MCF 10A (cell line): ENCODE measurements at places on chromosomes 5 and 9.

DNA sequence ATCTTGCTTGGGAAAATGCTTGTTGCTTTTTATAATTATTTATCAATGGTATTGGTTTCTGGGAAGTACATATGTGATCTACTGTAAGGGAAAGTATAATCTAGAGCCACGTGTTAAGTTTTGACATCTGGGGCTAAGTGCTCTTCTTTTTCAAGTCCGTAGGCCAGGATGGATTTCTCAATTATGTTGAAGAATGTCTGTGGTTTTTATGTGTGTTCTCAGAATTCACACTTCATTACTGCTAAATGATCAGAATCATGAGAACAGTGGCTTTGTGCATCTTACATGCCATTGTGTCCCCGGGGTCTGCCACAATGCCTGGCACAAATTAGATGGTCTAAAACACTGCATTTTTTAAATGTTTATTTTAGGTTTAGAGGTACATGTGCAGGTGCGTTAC is 14.5 kb upstream of the AUH start:
- H3K27ac ChIP-seq: no peak overlapping the region
- DNase-seq: no peak
- no peaks in the 10 kb centered on the region for H3K27me3 ChIP-seq

- H3K27me3 ChIP-seq: no peaks in the 10 kb centered on the region
- no peak overlapping the region for H3K4me3 ChIP-seq
- H3K36me3 ChIP-seq: peaks cover 4% of the 10 kb centered on the region
- H3K27ac ChIP-seq: peak overlapping the region; percentile 75
Measured at GRCh38 chr9:27157097-27157496, 48.1 kb downstream of the TEK start.

- peak overlapping the region; percentile 4 for H3K27ac ChIP-seq
- no peaks in the 10 kb centered on the region for H3K27me3 ChIP-seq
- H3K4me1 ChIP-seq: peaks cover 17% of the 10 kb centered on the region
- peaks cover 6% of the 10 kb centered on the region for H3K36me3 ChIP-seq
- DNase-seq: peak; percentile 87
- no peak overlapping the region for H3K4me3 ChIP-seq
Measured at GRCh38 chr5:97534166-97534565, 351.1 kb upstream of the RIOK2 start.

DNA sequence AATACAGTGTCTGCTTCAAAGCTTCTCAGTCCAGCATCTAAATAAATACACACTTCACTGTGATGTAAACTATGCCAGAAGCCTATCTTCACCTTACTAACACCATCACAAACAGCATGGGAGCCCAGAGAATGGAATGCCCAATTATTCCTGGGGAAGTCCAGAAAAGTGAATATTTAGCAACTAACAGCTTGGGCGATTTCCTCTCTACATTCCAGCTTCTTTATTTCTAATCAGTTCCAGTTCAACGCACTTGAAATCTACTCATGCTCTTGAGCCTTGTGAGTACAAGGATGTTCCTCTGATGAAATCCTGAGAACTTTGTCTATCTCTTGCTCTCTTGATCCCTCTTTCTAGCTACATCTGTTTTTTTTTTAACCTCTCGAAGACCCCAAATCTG is 100.4 kb upstream of the C9orf72 start:
- H3K27me3 ChIP-seq: peaks cover 13% of the 10 kb centered on the region
- no peak for DNase-seq
- no peak overlapping the region for H3K27ac ChIP-seq
- no peaks in the 10 kb centered on the region for H3K4me1 ChIP-seq

- H3K36me3 ChIP-seq: peaks cover 6% of the 10 kb centered on the region
- peak; percentile 76 for DNase-seq
- no peaks in the 10 kb centered on the region for H3K27me3 ChIP-seq
- peaks cover 11% of the 10 kb centered on the region for H3K4me1 ChIP-seq
Measured at GRCh38 chr9:114291064-114291474, 31.8 kb upstream of the ORM1 start.

GRCh38 chr9:134835987-134836386 is 44.6 kb upstream of the FCN2 start:
- no peaks in the 10 kb centered on the region for H3K4me1 ChIP-seq
- H3K27ac ChIP-seq: no peak overlapping the region
- peaks cover 20% of the 10 kb centered on the region for H3K27me3 ChIP-seq

- no peak overlapping the region for H3K4me3 ChIP-seq
- no peak for DNase-seq
- H3K4me1 ChIP-seq: no peaks in the 10 kb centered on the region
- no peak overlapping the region for H3K27ac ChIP-seq
- peaks cover 10% of the 10 kb centered on the region for H3K27me3 ChIP-seq
Measured at GRCh38 chr9:69411931-69412740, 87.1 kb downstream of the ENTREP1 start.

DNA sequence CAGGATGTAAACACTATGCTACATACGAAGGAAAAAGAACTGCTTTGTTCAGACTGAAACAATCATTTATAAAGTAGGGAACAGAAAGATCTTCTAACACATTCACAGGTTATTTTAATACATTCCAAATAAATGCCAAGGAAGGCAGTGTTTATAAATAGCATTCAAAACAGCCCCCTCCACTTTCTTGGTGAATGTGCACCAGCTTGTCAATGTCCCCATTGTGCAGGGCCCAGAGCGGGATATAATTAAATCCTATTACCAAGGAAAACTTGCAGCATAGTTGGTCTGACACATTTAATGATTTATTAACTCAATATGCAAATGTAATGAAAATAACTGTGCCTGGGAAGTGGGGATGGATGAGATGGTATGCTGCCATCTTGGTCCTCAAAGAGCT is 135.9 kb upstream of the RAD23B start:
- no peak for DNase-seq
- no peak overlapping the region for H3K27ac ChIP-seq
- H3K36me3 ChIP-seq: no peaks in the 10 kb centered on the region
- H3K4me3 ChIP-seq: no peak overlapping the region
- peaks cover 35% of the 10 kb centered on the region for H3K27me3 ChIP-seq
- no peaks in the 10 kb centered on the region for H3K4me1 ChIP-seq

- H3K27me3 ChIP-seq: peaks cover 5% of the 10 kb centered on the region
- H3K36me3 ChIP-seq: no peaks in the 10 kb centered on the region
- H3K27ac ChIP-seq: no peak overlapping the region
Measured at GRCh38 chr5:6979061-6979460, 265.8 kb downstream of the TENT4A start.

DNA sequence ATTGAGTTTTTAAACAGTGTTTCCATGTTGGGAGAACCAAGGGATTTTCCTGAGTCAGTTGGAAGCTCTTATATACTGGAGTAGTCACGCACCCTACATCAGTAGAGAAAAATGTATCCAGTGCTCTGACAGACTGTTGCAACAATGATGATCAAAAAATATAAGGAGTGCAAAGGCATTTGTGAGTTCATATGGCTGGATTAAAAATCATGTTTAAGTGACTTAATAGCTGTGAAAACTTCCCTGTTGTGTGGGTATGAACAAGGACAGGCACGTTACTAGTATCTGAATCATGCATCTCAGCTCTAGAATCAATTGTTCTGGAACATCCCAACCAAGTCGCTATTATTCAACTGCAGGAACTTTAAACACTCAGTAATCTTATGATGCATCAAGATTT is 229.7 kb downstream of the ROR2 start:
- H3K4me1 ChIP-seq: peaks cover 17% of the 10 kb centered on the region
- no peaks in the 10 kb centered on the region for H3K36me3 ChIP-seq
- H3K4me3 ChIP-seq: no peak overlapping the region
- no peaks in the 10 kb centered on the region for H3K27me3 ChIP-seq
- DNase-seq: no peak
- H3K27ac ChIP-seq: no peak overlapping the region

- no peaks in the 10 kb centered on the region for H3K36me3 ChIP-seq
- peaks cover 43% of the 10 kb centered on the region for H3K27me3 ChIP-seq
- H3K4me1 ChIP-seq: peaks cover 6% of the 10 kb centered on the region
- H3K27ac ChIP-seq: no peak overlapping the region
- H3K4me3 ChIP-seq: no peak overlapping the region
Measured at GRCh38 chr9:10700915-10701314, 88.1 kb upstream of the PTPRD start.

GRCh38 chr5:150142959-150143349 is 12.7 kb downstream of the PDGFRB start:
- H3K27ac ChIP-seq: peak overlapping the region; percentile 89
- no peaks in the 10 kb centered on the region for H3K36me3 ChIP-seq
- DNase-seq: peak; percentile 96
- peak overlapping the region; percentile 35 for H3K4me3 ChIP-seq
- H3K4me1 ChIP-seq: peaks cover 48% of the 10 kb centered on the region
- H3K27me3 ChIP-seq: no peaks in the 10 kb centered on the region

DNA sequence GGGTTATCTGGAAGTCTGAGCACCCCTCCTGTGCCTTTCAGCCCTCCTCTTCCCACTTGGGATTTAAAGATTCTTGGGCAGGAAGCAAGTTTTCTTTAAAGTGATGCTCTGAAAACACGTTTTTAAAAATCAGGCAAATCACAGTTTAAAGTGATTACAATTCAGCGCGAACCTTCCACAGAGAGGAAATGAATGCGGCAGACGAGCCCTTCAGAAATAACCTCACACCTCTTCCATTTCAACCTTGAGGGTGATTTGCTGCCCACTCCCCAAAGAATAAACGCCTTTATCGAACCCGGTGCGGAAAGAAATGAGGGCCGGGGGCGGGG is 2.3 kb upstream of the EFNA5 start:
- peaks cover 23% of the 10 kb centered on the region for H3K36me3 ChIP-seq
- DNase-seq: no peak
- H3K4me1 ChIP-seq: peaks cover 20% of the 10 kb centered on the region
- no peaks in the 10 kb centered on the region for H3K27me3 ChIP-seq

GRCh38 chr9:34637356-34638137 is at the start of gene SIGMAR1:
Gene SIGMAR1, minus strand, starts transcription at chr9:34637787. Its CDS starts 90 bp downstream, at chr9:34637697.
- DNase-seq: peak; percentile 93
- no peaks in the 10 kb centered on the region for H3K27me3 ChIP-seq
- peaks cover 31% of the 10 kb centered on the region for H3K4me1 ChIP-seq
- H3K27ac ChIP-seq: peak within 1 kb of the TSS; percentile 97
- H3K36me3 ChIP-seq: peaks cover 22% of the 10 kb centered on the region

DNA sequence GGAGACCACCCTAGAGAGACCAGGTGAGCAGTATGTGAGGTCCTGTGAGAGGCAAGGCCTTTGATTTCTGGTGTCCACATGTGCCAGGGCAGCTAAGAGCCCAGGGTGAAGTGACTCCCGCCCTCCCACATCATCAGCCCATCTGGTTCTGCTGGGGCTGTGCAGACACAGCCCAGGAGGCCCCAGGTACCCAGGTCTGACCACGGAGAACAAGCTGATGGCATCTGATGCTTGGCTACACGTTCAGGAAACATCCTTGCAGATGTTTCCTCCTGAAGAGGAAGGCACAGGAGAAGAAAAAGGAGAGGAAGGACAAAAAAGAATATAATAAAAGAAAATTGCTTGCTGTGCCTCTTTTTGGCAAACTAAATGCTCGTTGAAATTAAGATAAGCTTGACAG is 225.8 kb downstream of the PAX5 start:
- no peak for DNase-seq
- H3K4me3 ChIP-seq: no peak overlapping the region
- H3K4me1 ChIP-seq: no peaks in the 10 kb centered on the region
- H3K27me3 ChIP-seq: peaks cover 42% of the 10 kb centered on the region
- H3K27ac ChIP-seq: no peak overlapping the region

GRCh38 chr9:35861161-35861897 is 8.9 kb downstream of the OR13J1 start:
- no peak overlapping the region for H3K4me3 ChIP-seq
- H3K36me3 ChIP-seq: peaks cover 4% of the 10 kb centered on the region
- no peaks in the 10 kb centered on the region for H3K4me1 ChIP-seq
- DNase-seq: no peak
- no peak overlapping the region for H3K27ac ChIP-seq
- peaks cover 34% of the 10 kb centered on the region for H3K27me3 ChIP-seq

GRCh38 chr9:91379426-91379825 is 17.7 kb upstream of the AUH start:
- H3K27me3 ChIP-seq: no peaks in the 10 kb centered on the region
- H3K36me3 ChIP-seq: no peaks in the 10 kb centered on the region
- H3K27ac ChIP-seq: no peak overlapping the region

- no peaks in the 10 kb centered on the region for H3K27me3 ChIP-seq
- no peak overlapping the region for H3K27ac ChIP-seq
- H3K36me3 ChIP-seq: no peaks in the 10 kb centered on the region
- DNase-seq: no peak
- H3K4me3 ChIP-seq: no peak overlapping the region
- no peaks in the 10 kb centered on the region for H3K4me1 ChIP-seq
Measured at GRCh38 chr9:23567516-23568165, 258.4 kb downstream of the ELAVL2 start.

- no peak overlapping the region for H3K27ac ChIP-seq
- DNase-seq: peak; percentile 13
- H3K27me3 ChIP-seq: no peaks in the 10 kb centered on the region
- H3K36me3 ChIP-seq: peaks cover 5% of the 10 kb centered on the region
- no peak overlapping the region for H3K4me3 ChIP-seq
Measured at GRCh38 chr9:131954299-131954698, 125.4 kb downstream of the MED27 start.

GRCh38 chr9:35603506-35603985 is 1.5 kb upstream of the TESK1 start:
- peaks cover 17% of the 10 kb centered on the region for H3K36me3 ChIP-seq
- peaks cover 28% of the 10 kb centered on the region for H3K4me1 ChIP-seq

GRCh38 chr9:92737611-92738299 is 26.9 kb downstream of the BICD2 start:
- H3K27ac ChIP-seq: no peak overlapping the region
- H3K36me3 ChIP-seq: peaks cover 10% of the 10 kb centered on the region
- peaks cover 32% of the 10 kb centered on the region for H3K4me1 ChIP-seq
- no peak for DNase-seq
- no peak overlapping the region for H3K4me3 ChIP-seq
- H3K27me3 ChIP-seq: no peaks in the 10 kb centered on the region

GRCh38 chr9:23123048-23123632 is 676.5 kb downstream of the DMRTA1 start:
- H3K36me3 ChIP-seq: peaks cover 6% of the 10 kb centered on the region
- H3K4me1 ChIP-seq: no peaks in the 10 kb centered on the region
- peaks cover 23% of the 10 kb centered on the region for H3K27me3 ChIP-seq
- peak; percentile 27 for DNase-seq
- no peak overlapping the region for H3K27ac ChIP-seq

- no peak overlapping the region for H3K4me3 ChIP-seq
- no peak for DNase-seq
- no peaks in the 10 kb centered on the region for H3K4me1 ChIP-seq
- H3K27ac ChIP-seq: no peak overlapping the region
- no peaks in the 10 kb centered on the region for H3K36me3 ChIP-seq
Measured at GRCh38 chr5:37984300-37984699, 144.5 kb upstream of the GDNF start.

- H3K4me1 ChIP-seq: peaks cover 18% of the 10 kb centered on the region
- H3K36me3 ChIP-seq: peaks cover 11% of the 10 kb centered on the region
- H3K27me3 ChIP-seq: no peaks in the 10 kb centered on the region
- H3K4me3 ChIP-seq: peak within 1 kb of the TSS; percentile 83
- DNase-seq: peak; percentile 66
- H3K27ac ChIP-seq: peak within 1 kb of the TSS; percentile 86
Measured at GRCh38 chr5:42811591-42812446, at the start of gene SELENOP. Gene SELENOP, minus strand, starts transcription at chr5:42811892. Its CDS starts 3,539 bp downstream, at chr5:42808353.
